ENCODE measurements at places on chromosomes 1 and 21.

- no peak for DNase-seq
These were observed 278.4 kb upstream of the SNX7 start for GRCh38 chr1:98382986-98383740.

DNA sequence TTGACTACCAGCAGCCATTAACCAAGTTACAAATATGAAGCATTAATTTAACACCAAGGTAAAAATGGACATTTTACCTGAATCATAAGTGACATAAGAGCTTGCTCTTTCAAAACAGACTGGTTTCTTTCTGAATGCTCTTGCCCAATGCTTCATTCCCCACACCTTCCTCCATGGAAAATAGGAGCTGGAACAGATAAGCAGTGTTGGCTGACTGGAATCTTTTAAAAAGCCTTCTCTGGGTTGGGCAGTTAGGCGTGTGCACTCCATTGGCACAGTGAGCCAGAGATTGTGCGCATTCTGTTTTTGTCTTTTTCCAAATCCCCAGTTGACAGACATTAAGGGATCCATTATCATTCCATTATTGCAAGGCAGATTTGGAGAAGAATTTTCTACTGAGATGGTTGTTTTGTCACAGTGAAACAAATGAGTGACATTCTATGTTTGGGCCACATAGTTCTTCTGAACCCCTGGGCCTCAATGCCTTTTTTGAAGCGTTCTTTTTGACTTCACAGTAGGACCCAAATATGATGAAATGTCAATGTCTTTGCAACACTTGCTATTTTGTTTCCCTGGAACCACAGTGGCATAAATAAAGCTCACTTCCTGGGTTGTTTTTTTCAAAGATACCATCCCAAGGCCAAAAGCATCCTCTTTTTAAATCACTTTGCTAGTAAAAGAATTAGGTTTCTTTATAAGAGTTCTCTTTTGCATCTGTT, 32.3 kb downstream of the LRRC8B start:
- peak; percentile 64 for DNase-seq

GRCh38 chr1:219163401-219163954, 10.2 kb upstream of the LYPLAL1 start:
- no peak for DNase-seq

DNA sequence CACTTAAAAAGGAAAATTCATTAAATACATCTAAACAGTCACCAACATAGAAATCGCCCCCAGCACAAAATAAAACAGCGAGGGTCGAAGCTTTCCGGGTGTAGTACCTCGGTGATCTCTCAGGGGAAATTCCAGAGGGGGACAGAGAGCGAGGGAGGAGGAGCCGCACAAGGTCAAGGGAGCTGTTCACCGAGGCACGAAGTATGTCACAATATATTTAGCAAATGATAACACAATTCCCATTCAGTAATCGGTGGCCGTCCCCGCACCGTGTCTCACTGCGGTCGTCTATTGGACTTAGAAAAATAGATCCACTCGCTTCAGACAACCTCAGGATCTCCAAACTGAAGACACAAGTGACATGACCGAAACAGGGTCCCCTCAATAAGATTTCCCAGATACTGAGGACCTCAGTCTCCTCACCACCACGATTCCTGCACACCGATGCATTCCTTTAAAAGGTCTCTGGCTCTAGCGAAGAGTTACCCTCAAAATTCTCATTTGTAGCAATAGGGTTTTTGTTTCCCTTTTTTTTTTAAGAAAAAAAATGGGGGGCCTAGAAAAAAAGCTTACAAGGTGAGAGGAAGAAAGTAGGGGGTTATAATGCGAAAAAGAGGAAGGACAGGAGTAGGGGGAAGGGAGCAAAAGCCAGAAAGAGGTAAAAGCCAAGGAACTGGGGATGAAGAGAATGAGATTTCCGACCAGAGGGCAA, 1.1 kb downstream of the LPGAT1 start:
- DNase-seq = peak; percentile 13

DNA sequence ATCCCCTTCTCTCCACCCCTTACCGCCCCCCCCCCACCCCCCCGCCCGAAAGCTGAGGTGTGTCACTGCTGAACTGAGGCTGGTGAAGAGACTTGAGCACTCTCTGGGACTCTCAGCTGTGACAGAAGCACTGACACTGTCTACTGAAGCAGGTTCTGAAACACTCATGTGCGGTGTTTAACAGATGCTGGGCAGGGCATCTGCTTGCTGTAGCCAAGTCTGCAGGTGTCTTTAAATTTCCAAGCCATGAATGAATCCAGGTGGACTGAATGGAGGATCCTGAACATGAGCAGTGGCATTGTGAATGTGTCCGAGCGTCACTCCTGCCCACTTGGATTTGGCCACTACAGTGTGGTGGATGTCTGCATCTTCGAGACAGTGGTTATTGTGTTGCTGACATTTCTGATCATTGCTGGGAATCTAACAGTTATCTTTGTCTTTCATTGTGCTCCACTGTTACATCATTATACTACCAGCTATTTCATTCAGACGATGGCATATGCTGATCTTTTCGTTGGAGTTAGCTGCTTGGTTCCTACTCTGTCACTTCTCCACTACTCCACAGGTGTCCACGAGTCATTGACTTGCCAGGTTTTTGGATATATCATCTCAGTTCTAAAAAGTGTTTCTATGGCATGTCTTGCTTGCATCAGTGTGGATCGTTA, at the start of gene GPR52:
Gene GPR52, plus strand, starts transcription at position 99 of the 665 bp plus-strand sequence. Its CDS starts 148 bp downstream, at position 247.
- DNase-seq = no peak

DNA sequence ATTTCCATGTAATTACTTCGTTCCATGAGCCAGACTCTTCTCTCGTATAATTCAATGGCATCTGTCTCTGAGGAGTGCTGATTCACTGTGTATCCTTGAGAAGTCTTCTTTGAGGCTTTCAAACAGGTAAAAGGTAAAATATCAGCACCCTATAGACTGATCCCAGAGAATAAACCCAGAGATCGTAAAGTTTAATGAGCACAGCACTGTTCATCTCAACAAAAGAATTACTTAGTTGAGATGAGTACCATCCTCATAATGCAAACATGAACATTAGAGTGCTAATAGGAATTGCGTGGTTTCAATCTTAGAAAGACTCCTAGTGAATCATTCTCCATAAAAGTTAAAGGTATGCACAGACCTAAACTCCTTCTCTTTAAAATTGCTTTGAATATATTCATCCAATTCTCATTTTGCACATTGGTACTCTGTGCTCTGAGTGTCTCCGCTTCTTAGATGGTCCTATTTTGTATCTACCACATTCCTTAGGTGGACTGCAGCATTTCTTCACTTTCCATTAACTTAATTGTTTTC, 97.2 kb downstream of the TBX15 start:
- no peak for DNase-seq

DNA sequence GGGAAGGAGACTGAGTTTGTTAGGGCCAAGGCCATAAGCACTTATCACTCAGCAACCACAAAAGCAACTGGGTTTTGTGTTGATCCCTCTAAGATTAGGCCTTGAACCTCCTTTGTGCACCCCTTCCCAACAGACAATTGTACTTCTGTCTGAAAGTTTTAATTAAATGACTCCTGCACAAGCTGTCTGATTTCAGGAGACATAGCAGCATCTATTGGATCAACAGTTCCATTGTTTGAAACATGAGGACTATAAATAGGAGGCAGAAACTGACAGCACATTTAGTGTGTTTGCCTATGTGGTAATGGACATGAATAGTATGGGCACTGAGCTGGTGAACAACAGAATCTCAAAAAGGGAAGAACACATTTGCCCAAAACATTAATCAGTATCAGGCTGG, 167.3 kb upstream of the KCNJ6 start:
- DNase-seq = no peak

GRCh38 chr1:157438146-157438545, 114.2 kb downstream of the FCRL5 start:
- peak; percentile 35 for DNase-seq

- no peak for DNase-seq
These were observed 48.1 kb downstream of the SMG7 start for GRCh38 chr1:183520379-183520778.

DNA sequence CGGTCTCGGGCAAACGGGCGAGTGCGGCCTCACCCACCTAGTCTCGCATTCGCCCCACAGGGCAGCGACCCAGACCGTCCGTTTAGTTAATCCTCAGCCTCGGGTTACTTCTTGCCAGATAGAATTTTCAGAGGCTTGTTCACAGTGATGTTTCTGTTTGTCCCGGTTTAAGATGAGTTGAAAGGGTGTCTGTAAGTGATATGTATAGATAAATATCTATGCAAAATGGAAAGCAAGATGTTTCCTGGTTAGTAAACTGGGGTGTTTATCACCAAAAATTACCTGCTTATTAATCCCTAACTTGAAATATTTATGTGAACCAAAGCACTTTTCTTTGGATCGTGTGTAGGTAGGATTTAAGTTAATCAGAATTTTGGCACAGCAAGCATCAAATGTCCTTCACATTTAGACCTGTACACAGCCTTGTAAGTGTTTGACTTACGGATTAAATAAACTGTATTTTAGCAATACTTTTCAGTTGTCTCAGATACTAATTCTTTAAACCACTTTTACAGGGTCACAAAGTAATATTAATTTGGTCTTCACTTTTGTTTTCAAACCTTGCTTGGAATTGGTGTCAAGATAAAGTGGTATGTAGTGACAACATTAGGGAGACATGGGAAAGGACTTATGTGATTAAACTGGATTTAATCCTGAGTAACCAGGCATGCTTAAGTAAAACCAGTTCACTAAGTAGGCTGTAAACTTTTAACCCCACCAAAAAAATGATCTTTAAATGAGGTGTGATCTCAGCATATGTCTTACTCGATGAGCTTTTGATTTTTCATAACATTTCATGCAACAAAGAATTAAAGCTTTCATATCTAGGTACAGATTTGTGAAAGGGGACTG, 914 bp downstream of the ZNF326 start:
- peak; percentile 75 for DNase-seq

DNA sequence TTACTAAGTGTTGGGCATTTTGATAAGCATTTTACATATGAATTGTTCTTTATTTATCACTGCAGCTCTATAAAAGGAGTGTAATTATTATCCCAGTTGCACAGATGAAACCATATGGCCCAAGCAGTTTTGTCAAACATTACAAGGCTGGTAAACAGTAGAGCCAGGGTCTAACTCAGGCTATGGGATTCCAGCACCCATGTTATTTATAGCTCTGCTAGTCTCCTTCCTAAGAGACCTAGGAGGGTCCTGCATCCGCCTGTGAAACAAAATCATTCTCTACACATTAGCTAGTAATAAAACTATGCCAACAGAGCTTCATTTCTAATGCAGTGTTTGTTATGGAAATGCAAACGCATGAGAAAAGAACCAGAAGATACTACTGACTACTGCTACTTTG, 58.6 kb downstream of the IL23R start:
- DNase-seq = no peak

DNA sequence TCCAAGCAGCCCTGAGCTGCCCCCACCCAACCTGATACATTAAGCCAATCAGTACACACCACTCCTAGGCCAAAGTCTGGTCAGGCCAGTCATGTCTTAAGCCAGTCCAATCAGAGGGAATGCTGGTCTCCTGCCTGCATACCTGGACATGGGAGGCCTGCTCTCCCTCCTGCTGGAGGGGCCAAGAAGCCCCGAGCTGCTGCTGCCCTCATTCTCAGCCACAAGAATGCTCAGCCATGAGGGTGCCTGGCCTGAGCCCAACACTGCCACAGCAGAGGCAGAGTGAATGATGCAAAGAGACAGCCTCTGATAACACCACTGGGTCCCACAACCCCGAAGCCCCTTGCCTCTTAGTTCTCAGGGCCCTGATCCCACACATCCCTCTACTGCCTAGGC, 23.0 kb downstream of the CHD5 start:
- no peak for DNase-seq

DNA sequence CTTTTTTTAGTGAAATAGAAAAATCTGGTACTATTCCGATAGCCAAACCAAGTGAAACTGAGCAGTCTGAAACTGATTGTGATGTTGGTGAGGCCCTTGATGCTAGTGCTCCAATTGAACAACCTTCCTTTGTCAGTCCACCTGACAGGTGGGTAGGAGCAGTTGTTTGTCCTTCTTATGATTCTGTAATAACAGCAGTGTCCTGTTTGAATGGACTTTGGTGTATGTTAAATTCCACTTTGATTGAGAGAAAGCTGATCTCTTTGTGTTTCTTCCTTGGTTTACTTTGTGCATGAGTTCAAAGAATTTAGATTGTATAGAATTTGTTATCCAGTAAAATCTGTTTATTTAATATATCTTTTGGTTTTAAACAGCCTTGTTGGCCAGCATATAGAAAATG, 24.3 kb downstream of the SUCO start:
- no peak for DNase-seq

DNA sequence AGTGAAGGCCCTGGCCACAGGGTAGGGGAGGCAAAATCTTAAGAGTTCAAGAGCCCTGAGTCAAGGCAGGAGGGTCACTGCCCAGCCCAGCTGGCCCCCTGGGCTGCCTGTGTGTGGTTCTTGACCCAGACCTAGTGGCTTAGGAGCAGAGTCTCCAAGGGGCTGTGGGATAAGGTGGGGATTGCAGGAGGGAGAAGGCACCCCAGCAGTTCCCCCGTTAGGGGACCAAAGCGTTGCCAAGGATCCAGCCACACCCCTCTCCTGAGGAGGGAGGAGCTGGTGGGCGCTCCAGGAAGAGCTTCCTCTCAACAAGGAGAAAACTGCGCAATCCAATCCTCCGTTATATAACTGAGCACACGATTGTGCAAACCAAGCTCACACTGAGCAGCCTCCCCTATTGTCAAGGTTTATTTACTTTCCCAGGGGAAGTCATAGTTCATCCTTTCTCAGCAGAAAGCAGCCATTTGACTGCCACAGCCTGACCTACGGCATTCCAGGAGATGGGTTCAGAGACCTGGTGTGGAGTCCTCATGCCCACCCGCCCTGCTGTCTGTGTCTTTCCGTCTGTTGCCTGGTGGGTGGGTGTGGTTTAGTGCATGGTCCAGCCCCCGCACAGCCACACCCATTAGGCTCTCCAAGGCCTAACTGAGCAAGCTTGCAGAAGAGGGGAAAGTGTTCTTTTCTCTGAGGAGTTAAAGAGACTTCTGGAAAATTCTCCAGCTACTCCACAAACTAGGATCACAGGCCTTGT, 3.5 kb downstream of the EPHX1 start:
- peak; percentile 80 for DNase-seq

GRCh38 chr1:220696226-220696862, 6.2 kb downstream of the C1orf115 start:
- DNase-seq = no peak

DNA sequence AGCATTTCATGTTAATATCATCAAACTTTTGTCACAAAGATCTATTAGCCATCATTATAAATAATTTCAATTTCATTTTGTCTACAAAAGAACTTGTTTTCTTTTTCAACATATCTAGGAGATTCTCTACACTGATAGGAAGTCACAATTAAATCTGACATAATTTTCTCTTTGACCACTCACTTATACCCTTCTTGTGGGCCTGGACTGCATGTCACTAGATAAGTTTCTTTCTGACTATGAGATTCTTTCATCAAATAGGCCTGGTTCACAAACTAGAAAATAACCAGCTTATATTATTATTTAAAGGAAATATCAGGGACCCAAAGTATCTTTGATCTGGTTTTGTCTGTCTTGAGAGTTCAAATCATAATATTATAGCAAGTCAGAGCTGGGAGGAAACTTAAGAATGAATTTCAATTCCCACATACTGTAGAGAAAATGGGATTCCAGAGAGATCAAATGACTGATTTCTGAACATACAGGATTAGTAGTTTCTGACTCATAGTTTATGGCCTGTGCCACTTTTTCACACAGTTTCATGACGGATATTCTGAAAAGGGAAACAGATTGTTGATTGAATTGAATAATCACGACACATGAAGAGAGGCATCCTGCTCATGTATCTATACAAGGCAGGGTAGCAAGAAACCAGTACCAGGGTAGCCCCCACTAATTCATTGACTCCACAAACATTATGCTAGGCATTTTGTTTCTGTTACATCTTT, 355.8 kb downstream of the GPATCH2 start:
- no peak for DNase-seq
